ENCODE measurements at places on chromosomes 11 and 22.

DNA sequence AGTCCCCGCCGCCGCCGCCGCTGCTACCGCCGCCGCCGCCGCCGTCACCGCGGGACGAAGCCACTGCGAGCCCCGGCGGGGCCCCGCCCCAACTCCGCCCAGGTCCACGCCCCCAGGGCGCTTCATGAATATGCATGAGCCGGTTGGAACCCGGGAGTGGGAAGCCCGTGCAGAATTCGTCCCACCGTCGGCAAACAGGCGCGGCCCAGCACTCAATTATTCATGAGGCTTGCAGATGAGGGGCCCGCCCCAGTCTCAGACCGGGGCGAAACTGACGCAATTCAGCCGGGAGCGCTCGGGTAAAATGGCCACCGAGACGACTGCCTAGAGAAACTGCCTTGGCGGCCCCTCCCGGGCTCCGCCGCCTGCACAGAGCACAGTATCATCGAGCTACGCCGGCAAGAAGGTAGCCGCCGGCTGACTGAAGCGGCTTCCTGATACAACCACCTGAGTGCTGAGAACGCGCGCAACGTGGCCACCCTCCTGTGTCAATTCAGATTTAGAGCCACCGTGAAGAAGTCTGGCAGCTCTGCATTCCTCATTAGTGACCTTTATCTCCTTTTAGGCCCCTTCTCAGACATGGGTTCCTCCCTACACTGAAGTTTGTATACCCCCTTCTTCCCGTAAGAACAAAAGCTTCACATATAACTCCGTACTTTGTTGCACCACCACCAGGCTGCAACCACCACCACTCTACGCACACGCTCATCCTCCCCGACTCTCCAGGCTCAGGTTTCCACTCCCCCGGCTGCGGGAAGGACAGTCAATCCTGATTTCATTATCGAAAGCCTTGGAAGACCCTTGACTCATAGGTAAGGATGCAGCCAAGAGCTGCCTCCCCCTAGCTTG lies at the start of gene TNKS1BP1:
TSS of gene TNKS1BP1 (minus strand) at position 67 of the 849 bp plus-strand sequence. CDS start 3,067 bp downstream, outside the sequence.
- peak; percentile 96 for DNase-seq

DNA sequence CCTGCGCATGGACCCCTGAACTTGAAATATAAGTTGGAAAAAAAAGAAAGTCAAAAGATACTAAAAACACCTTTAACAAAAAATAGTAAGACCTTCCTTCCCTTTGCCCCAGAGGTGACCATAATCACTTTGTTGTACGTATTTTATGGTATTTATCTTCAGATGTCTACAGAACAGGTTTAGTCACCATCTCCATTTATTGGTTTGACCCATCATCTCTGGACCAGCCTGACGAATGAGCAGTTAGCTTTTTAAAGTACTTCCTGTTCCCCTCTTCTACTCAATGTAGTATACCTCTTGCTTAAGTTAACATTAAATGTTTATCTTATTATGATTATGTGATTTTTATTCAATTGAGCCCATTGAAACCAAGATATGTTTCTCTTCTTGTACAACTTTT lies 64.7 kb upstream of the CREB3L1 start:
- no peak for DNase-seq

DNA sequence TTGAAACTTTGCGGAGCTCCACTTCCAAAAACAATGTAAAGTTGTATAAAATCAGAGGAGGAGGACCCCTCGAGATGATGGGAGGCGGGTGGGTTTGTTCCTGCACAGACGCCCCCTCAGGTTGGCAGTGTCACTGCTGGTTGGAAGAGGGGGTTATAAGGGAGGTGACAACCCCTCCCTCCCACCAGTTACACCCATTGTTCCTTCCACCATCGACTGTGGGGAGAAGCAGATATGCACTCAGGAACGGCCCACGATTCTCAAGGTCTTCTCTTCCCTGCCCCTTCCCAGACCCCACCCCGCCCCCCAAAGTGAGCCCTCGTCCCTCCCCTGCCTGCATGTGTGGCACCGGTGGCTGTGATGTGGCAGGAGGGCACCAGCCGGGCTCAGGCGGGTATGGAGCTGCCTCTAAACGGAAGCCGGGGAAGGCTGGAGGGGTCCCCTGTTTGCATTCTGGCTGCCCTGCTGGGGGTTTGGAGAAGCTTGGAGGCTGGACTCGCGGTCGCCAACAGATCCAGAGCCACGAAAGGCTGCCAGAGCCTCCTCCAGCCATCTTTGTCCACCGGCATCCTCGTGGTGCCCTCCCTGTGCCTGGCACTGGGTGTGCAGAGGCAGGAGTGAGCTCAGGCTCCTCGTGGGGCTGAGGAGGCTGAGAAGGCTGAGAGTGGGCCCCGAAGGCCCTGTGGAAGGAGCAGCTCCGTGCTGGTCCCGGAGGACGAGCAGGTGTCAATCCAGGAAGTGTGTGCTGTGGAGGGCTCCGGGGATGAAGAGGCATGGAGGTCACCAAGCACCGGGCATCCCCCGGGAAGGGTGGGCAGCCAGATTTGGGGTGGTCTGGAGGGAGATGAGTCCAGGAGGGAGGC lies 778 bp downstream of the KDELR3 start:
- no peak for DNase-seq

DNA sequence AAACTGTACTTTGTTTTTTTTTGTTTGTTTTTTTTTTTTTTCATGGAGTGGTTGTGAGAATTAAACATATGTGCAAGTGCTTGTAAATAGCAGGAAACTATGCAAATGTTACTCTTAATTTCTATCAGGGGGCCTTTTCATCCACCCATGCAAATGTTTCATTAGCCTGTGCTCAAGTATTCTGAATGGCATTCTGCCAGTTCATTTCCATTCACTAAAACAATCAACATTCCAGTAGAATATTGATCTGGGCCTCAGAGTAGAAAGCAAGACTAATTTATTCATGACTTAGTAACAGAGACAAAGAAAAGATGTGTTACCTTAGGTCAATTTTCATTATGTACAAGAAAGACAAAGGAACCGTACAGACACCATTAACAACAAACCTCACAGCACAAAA lies 971.4 kb downstream of the DLG2 start:
- DNase-seq = no peak

- DNase-seq = no peak
These were observed 66.0 kb upstream of the PAX6 start for GRCh38 chr11:31877083-31877482.

- DNase-seq = no peak
These were observed 495.6 kb upstream of the KIRREL3 start for GRCh38 chr11:127496165-127496564.

GRCh38 chr22:28977060-28977459 lies 84.6 kb downstream of the C22orf31 start:
- DNase-seq = no peak

GRCh38 chr11:93519179-93519578 lies 24.0 kb downstream of the SMCO4 start:
- DNase-seq = no peak

GRCh38 chr22:46967445-46968358 lies 205.3 kb downstream of the TBC1D22A start:
- DNase-seq = no peak

- peak; percentile 58 for DNase-seq
These were observed 98.2 kb downstream of the MSANTD4 start for GRCh38 chr11:105923807-105924206.

DNA sequence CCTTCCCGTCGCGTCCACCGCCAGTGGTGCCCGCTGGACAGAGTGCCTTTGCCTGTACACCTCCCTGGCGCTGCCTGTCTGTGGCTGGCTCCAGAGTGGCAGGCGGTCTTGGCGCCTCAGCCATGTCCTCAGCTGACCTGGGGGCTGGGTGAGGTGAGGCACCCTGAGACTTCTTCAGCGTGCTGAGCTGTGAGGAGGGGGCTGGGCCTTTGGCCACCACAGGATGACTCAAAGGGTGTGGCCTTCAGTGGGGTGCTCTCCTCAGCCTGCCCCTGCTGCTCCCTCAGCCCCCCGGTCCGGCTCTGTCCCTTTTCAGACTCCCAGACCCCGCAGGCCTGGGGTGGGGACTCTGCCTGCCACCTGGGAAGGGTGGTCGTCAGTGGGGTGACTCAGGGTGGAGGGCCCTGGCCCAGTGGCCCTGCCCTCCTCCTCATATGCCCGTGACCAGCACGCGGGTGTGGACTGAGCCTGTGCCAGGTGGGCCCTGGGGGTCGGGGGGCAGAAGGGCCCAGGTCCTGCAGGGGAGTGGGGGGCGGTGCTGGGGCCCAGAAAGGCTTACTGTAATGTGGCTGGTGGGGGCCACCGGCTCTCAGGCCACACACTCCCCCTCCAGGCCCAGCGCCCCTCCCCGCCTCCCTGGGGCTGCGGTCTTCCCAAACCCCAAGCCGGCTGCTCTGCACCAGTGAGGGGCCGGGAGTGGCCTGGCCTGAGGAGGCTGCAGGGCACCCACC lies 15.9 kb downstream of the CRELD2 start:
- DNase-seq = no peak

GRCh38 chr11:22225190-22225589 lies 32.3 kb downstream of the ANO5 start:
- no peak for DNase-seq
